MCF 10A (cell line): ENCODE measurements at places on chromosomes 5 and 9. TPM values are rescaled to one million over a fixed set of nuclear protein-coding genes. Genes with fewer than 3 reads are reported as not detected.

RANBP17 gene
- total RNA-seq: 19.0 and 25.8 TPM in 2 replicates

MCTP1 gene
- 29.3 and 40.3 TPM in 2 replicates for total RNA-seq

OLFML2A gene
- total RNA-seq: 0.21 and 0.25 TPM in 2 replicates

UBE2QL1 gene
- total RNA-seq: not detected in 2 replicates

HAVCR2 gene
- total RNA-seq: 0.17 TPM in 1 of 2 replicates, not detected in the other

SLU7 gene
- total RNA-seq: 64.6 and 85.6 TPM in 2 replicates

ST8SIA4 gene
- total RNA-seq: 0.26 and 0.54 TPM in 2 replicates

SLC36A3 gene
- not detected in 2 replicates for total RNA-seq

DAB2IP gene
- total RNA-seq: 15.5 and 17.0 TPM in 2 replicates

NUTM2F gene
- not detected in 2 replicates for total RNA-seq

CRB2 gene
- not detected in 2 replicates for total RNA-seq

HCN1 gene
- not detected in 2 replicates for total RNA-seq

CMYA5 gene
- 0.37 and 0.61 TPM in 2 replicates for total RNA-seq

SUSD3 gene
- total RNA-seq: not detected in 2 replicates

DRD1 gene
- total RNA-seq: not detected in 2 replicates
